ENCODE measurements at places on chromosomes 7 and 10.

GRCh38 chr7:94943134-94943533 lies 35.7 kb downstream of the PPP1R9A start:
- no peak for DNase-seq

DNA sequence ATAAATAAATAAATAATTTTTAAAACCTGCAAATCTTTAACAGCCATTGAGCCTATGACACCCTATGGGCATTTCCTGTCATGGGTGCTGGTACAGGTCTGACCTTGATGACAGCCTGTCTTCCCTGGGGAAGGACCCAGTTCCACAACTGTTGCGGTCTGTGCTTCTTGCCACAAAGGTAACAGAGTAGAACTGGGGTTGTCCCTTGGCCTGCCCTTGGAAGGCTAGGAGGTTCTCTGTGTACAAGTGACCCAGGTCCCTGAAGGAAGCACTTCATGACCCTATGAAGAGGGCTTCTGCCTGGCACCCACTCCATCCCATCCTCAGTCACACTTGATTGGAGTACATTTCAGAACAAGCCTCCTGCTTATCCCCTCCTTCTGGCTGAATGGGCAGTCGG lies 66.9 kb downstream of the OGDH start:
- DNase-seq = no peak

DNA sequence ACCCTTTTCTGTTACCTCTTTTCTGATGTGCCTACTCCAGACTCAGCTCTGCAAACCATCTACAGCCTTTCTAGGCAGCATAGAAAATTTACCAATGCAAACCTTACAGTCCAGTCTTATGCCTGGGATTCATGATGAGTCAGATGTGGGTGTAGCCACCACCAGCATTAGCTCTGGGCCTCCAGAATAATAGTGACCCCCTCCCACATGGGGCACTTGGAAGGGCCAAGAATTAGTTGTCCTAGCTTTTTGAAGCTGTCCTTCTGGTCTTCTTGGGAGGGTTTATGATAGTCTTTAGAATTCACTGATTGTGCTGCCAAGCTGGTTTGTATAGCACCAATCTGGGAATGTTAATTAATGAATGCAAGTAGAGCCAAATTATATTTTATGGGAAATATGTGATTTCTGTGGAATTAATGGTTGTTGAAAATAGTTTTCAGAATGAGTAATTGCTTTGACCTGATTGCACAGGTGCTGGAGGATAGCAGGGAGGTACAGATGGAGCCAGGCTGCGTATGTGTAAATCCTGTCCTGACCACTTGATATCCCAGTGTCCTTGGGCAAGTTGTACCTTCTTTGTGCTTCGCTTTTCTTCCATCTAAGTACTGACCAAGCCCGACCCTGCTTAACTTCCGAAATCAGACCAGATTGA lies 94.8 kb downstream of the CPED1 start:
- DNase-seq = no peak

DNA sequence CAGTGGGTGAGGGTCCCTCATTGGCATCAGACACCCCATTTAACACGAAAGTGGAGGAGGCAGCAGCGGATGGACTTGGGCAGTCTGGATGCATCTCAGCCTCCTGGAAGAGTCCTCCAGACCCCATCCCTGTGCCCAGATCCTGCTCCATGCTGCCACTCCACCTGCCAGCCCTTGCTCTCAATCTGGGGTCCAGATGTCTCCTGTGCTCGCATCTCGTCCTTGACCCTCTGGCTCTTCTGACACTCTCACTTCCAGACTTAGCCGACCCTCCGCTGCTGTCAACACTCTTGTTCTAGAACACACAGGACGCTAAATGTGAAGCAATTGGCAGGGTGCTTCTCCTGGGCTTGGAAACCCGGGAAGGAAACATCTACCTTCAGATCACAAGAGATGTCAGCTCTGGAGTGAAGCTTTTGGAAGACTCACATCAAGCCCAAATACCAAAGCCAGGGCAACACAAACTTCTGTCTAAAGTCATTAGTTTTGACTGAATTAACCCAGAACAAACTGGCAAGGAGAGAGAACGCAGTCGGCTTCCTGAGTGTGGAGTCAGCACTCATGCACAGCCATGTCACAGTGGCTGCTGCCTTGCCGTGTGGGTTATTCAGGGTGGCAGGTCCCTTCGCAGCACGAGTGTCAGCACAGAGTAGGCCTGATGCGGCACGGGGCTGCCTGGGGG lies 379.1 kb downstream of the TCERG1L start:
- no peak for DNase-seq

GRCh38 chr7:111018960-111019736 lies 71.8 kb upstream of the LRRN3 start:
- DNase-seq = no peak

DNA sequence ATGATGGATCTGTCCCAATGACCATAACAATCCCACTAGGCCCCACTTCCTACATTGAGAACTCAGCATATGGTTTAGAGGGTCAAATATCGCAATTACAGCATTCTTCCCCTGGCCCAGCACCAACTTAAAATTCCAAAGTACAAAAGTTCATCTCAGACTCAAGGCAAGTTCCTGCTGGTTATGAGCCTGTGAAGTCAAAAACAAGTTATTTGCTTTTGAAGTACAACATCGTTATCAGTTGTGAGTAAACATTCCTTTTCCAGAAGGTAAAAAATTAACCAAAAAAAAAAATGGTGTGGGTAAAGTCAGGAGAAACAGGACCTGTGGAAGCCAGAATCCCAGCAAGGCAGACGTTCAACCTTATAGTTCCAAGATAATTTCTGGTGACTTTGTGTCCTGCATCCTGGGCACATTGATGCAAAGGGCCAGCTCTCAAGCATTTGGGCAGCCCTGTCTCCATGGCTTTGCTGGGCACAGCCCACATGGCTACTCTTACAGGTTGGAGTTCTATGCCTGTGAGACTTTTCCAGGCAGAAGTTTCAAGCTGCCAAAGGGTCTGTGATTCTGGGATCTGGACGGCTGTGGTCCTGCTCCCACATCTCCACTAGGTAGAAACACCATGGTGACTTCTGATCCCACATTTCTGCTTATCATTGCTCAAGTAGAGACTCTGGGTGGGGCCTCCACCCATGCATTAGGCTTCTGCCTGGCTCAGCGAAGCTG lies 37.5 kb downstream of the AKR1C8 start:
- DNase-seq = no peak

DNA sequence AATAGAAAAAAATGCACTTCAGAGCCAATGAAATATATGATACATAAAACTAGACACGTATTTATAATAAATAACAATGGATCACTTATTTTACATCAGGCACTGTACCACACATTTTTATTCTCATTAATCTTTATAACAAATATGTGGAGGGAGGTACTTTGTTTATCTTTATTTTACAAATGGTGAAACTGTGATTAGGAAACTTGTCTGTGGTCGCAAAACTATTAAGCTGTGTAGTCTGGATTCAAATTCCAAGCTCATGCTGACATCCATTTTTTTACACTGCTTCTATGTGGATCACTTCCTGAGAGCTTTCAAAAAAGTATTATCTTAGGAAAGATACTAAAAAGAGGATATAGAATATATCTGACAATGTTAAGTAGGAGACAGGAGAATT lies 978.6 kb downstream of the SORCS1 start:
- no peak for DNase-seq

- DNase-seq = no peak
Observed at GRCh38 chr7:94933256-94933990, 26.0 kb downstream of the PPP1R9A start.

DNA sequence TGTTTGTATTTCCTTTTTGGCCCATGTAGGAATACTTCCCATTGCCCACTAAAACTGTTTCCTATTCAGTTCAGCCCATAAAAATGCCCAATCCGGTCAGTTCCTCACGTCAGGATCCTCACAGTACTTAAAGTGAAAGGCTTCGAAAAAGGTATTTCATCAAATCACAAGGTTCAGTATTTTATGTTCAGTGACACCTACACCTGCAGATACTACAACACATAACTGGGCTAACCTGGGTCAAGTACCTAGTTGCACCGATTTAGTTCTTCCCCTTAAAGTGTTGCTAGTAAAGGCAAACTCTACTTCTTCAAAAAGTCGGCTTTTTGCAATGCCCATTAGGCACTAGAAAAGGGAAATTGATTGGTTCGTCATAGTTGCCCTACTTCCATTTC lies 1.1 kb downstream of the SNX13 start:
- no peak for DNase-seq

- no peak for DNase-seq
Observed at GRCh38 chr10:56472978-56473377, 111.9 kb upstream of the ZWINT start.

DNA sequence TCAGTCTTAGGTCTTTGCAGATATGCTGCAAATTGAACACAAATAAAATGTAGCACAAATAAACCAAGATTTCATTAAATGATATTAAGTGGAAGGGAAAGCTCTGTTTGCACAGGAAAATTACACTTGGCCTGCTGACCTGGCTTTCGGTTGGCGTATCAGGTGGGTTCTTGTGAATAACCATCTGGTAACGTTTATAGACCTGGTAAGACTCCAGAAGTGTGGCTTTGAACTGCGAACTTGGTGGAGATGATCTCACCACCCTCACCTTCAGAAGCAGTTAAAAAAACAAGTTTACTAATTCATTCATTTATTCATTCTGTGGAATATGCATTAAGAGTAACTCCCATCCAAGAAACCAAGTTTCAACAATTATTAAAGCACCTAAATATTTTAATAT lies 28.1 kb downstream of the ATE1 start:
- no peak for DNase-seq

DNA sequence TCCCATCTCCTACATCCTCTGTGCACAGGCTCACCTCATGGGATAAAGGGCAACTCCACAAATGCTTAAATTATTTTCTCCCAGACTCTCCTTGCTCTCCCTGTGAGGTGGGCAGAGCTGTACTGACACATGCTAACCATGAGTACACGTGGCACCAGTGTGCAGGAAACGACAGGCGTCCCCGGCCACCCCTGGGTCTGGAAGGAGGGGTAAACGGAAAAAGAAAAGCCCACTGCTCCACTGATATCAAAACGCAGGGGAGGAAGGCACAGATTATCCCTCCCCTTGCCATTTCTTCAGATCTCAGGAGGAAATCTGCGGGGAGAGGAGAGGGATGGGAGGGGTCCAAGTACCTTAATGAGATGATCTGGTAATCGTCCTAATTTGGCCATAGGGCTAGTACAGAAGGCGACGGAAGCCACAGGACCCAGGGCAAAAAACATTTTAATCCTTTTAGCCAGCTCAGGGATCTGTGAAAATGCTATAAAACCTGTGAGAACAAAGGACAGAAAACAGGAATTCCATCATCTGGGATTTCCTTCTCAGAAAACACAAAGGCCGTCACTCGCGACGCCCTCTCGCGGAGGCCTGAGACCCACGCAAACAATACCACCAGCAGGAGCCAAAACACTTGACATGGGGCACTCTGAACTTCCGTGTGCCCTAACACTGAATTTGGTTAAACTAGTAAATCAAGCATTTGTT lies 17.8 kb upstream of the CH25H start:
- no peak for DNase-seq

DNA sequence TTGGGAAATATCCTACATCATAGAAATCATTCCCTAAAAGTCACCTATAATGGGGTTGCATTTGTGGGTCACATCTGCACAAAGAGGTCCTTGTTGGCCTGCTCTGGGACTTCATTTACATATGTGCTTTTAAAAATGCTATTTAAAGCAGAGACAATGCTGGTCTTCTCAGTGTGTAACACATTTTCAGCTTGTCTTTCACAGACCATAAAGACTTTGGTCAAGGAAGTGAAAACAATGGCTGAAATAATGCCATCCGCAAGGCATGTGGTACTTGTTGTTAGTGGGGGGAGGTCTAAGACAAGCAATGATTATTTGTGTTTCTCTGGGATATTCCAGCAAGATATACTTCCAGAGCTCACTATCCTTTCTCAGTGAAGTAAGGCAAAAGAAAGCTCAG lies 84.6 kb upstream of the PDLIM1 start:
- DNase-seq = no peak

DNA sequence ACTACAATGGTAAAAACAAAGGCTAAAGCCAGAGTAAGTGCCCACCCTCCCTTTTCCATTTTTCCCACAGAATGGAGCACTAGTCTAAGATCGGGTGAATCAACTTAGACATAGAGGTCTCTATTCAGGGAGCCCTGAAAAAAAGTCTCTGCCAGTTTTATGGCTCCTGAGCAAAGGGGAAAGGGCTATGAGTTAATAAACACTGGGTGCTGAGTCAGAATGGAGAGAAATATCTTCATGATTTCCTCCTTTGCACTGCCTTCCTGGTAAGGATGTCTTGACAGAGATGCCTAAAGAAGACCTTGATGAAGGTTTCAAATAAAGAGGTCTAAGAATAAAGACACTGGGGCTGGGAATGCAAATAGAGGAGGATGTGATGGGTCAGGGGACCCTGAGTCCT lies 607.4 kb upstream of the MBL2 start:
- DNase-seq = no peak

DNA sequence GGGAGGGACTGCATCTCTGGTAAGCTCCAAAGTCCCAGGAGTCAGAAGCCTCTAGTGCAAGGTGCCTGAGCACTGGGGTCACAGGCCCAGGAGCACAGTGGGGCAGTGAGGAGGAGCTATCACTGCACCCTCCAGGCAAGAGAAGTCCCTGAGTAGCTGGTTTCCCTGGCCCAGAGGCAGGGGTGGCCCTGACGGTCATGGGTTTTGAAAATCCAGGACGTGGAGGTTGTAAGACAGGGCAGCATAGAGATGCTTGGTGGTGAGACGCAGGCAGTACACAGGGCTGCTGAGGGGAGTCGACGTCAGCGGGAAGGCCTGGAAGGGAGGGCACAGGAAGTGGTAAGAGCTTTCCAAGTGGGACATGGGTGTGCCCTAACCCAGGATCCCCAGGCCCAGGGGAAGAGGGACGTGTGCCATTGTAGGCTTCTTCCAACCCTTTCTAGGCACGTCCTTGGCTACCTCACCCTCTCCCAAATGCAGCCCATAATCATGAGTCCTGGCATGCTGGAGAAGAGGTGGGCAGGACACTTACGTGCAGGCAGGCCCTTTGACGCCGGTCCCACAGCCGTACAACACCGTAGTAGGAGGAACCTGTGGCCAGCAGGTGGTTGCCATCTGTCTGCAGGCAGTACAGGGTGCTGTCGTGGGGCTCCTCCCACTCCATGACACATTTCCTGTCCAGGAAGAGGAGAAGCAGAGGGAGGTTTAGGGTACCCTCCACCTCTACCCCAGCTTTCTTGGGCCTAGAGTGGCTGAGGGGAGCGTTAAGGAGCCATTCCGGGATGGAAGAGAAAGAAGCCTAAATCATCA lies 23.2 kb downstream of the DPCD start:
- no peak for DNase-seq

DNA sequence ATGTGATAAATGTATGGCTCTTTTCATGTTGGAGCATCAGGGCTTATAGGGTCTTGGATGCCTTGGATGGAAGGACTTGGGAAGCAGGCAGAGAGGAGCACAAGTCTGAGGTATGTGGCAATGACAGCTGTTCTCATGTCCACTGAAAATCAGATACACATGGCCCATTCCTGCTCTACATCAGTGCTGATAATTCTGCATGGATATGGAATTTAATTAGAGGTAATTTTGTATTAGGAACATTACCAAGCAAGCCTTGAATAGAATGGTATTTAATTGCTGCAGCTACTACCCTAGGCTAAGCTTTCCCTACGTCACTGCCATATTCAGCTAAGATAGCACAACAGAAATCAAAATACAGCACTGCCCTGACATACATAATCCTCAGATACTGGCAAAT lies 299.6 kb downstream of the LHFPL3 start:
- DNase-seq = no peak
